ENCODE measurements at places on chromosomes 13 and 19.

- DNase-seq: no peak
Measured at GRCh38 chr13:40120288-40120687, 464.8 kb downstream of the COG6 start.

- no peak for DNase-seq
Measured at GRCh38 chr13:29791508-29791907, 58.9 kb downstream of the UBL3 start.

GRCh38 chr13:105732806-105733529 is 802.5 kb downstream of the EFNB2 start:
- peak; percentile 36 for DNase-seq

DNA sequence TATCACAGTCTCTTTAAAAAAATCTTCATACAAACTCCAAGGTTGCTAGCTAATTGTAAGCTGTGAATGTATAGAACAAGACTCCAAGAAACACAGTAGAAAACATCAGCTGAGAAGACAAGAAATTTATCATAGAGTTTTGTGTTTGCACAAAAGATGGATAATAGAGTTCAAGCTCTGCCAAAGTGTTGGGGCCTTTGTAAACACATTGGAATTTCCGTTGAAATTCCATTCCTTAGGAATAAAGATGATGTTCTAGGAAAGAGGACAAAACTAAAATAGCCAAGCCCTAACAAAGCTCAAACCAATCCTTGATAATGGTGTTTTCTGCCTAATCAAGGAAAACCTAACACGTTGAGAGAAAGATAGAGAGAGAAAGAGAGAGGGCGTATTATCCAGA is 20.6 kb downstream of the LRRC63 start:
- DNase-seq: no peak

DNA sequence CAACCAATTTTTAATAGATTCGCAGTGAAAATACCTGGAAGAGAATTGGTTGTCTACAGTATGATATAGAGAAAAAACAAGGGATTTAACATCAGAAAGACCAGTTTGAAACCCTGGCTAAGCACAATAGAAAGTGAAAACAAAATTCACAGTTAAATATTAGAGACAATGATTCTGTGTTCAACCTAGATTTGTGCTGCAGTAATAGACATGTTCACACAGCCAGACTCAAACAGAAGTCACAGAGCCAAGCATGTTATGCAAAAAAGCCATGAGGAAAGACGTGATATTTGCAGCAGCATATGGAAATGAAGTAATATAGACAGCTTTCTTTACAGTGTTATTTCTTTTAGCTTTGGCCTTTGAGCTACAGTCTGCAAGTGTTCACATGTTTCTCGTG is 48.1 kb downstream of the SCEL start:
- no peak for DNase-seq

GRCh38 chr19:51467864-51468544 is 9.8 kb upstream of the SIGLEC8 start:
- DNase-seq: no peak

- peak; percentile 68 for DNase-seq
Measured at GRCh38 chr13:48769107-48769704, 115.5 kb downstream of the CYSLTR2 start.

- DNase-seq: no peak
Measured at GRCh38 chr13:40207001-40207478, 459.4 kb downstream of the FOXO1 start.

GRCh38 chr19:55256562-55257460 is 2.0 kb downstream of the PPP6R1 start:
- DNase-seq: no peak

GRCh38 chr19:3902317-3902973 is 22.0 kb downstream of the ATCAY start:
- DNase-seq: no peak

DNA sequence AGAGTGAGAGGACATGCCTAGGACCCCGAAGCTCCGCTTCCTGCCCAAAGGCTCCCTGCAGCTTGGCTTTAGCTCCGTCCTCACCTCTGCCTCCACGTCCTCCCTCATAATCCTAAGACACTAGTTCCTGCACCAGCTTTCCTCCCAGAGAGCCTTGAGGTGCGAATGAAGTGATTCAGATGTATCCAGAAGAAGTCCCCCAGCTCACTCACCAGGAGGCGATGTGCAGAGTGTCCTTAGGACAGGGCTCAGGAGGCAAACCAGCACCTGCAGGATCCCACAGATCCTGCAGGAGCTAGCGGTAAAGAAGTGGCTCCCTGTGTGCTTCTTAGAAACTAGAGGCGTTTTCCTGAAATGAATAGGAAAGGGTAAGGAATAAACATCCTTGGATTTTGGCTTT is 109.7 kb downstream of the HSPH1 start:
- no peak for DNase-seq

DNA sequence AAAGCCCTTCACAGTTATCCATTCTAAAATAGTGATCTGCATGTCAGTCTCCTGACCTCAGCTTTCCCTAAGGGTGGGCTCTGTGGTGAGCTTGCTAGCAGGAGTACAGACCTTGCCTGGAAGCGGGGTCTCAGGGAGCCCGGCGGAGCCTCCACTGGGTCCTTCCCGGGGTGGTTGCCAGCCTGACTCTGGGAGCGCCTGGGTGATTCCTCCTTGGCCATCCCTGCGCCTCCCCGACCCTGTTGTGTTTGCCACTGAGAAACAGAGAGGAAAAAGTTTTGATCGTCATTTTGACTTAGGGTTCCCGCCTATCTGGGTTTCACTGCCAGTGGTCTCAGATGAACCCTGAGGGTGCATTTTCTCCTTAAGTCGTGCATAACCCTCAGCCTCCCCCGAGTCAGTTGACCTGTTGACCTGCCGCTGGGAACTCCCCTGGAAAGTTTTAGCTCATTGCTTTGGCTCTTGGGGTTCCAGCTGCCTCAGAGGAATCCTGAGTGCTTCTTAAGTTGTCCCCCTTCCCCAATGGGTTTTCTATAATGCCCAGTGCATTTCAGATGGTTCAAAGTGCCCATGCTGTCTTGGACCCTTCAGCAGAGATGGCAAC is 117.8 kb downstream of the RAB20 start:
- DNase-seq: no peak

- DNase-seq: peak; percentile 70
Measured at GRCh38 chr19:53463263-53463662, 4.3 kb upstream of the ZNF813 start.

- no peak for DNase-seq
Measured at GRCh38 chr19:647566-648284, 8.0 kb downstream of the FGF22 start.

GRCh38 chr13:39563470-39563735 is 39.6 kb downstream of the LHFPL6 start:
- no peak for DNase-seq

- DNase-seq: no peak
Measured at GRCh38 chr19:40424637-40425449, 949 bp downstream of the SERTAD1 start.

GRCh38 chr13:42574011-42574410 is at the start of gene TNFSF11:
TNFSF11 (plus strand) TSS chr13:42574152; CDS start chr13:42574304, 152 bp downstream.
- no peak for DNase-seq

GRCh38 chr13:33870046-33870668 is 52.2 kb downstream of the RFC3 start:
- DNase-seq: no peak

DNA sequence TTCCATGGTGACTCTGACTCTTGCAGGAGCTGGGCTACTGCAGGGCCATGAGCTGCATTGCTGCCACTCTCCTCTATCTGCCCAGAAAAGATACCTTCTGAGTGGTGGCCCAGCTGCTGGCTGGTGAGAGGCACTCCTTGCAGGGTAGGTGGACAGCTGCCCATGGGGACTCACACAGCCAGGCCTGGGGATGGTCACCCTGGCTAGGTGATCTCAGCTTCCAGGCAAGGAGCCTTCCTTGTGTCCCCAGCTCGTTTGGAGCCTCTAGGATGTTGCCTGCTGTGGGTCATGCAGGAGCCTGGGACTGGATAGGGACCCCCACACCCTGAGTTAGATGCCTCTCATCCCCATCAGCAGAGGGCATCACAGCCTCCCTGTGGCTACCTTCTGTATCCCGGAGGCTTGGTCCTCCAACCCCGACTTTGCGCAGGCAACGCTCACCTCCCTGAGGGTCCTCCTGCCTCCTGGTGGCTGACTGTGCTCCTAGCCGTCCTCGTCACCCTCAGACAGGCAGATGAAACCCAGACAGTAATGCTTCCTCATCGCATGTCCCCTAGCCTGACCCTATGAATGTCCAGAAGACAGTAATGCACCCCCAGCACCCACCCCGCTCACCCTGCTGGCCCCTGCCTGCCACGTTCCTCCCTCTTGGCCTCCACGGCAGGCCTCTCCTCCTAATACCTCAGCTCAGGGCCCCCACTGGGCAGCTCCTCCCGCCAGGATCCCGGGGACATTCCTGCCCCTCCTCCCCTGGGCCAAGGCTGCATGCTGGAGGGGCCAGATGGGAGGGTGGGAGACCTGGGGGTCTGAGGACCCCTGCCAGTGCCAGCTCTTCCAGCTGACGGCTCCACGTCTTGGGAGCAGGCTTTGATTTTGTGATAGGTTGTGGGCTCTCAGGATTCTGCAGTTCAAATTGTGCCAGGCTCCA is 13.6 kb upstream of the ZNF14 start:
- DNase-seq: no peak

- DNase-seq: no peak
Measured at GRCh38 chr19:56155124-56155687, 14.1 kb downstream of the ZNF444 start.

GRCh38 chr19:50897612-50898011 is 13.6 kb downstream of the KLK4 start:
- DNase-seq: no peak

DNA sequence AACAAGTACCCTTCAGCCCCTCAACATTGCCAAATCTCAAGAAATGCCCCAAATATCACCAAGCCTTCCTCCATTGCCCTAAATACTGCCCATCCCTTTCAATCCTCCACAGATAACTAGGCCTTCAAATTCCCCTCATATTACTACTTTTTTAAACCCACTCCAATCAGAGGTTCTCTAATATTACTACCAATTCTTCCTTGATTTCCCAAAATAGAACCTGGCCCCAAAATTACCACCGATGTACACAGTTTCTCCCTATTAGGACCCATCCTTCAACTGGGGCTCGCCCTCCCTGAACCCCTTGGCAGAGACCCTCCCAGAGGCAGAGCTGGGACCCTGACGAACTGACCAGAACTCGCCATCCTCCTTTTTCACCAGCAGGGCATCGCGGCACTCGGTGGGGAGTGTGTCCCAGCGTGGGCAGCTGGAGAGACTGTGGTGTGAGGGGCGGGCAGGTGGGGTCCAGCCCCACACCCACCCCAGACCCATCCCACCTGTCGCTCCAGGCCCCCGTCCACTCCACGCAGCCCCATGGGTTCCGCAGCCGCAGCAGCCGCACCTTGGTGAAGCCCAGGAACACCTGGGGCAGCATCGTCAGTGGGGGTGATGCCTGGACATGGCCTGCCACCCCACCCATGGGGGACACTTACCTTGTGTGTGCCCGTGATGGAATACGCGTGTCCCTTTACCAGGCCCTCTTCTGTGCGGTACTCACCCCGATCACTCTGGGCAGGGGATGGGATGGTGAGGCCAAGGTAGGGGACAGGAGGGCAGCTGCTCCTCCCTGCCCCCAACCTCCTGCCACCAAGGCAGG is 6.1 kb downstream of the CAPN12 start:
- no peak for DNase-seq

DNA sequence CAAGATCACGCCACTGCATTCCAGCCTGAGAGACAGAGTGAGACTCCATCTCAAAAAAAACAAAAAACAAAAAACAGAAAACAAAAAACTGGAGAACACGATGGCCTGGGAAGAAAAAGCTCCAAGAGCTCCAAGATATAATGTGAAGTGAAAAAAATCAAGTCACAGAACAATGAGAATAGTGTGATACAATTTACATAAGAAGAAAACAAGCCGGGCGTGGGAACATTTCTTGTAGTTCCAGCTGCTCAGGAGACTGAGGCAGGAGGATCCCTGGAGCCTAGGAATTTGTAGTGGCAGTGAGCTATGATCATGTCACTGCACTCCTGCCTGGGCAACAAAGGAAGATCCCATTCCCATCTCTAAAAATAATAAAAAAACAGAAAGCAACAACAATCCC is 8.5 kb upstream of the LMTK3 start:
- no peak for DNase-seq

GRCh38 chr19:45401815-45402214 is 3.1 kb downstream of the PPP1R13L start:
- DNase-seq: no peak

DNA sequence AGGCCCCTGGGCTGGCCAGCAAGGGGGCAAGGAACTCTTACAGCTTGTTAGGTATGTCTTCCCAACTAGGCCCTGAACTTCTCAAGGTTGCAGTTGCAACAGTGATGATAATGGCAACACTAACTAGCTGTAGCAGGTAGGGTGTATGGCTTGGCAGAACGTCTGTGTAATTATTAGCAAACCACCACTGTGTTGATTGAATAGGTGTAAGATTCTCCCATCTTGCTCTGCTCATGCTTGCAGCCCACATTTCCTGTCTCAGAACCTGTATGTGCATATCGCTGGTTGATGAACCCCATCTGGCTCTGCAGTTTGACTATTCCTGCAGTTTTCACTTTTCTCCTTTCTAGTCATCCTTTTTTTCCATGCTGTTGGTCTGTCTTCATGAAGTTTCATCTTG is 178.8 kb downstream of the KATNAL1 start:
- no peak for DNase-seq
